Activated CD8-positive, alpha-beta memory T cell treated with anti-CD3 and anti-CD28 coated beads for 1 hour (primary cell): ENCODE measurements at places on chromosomes 3 and 15.

GRCh38 chr15:89912145-89912673 lies 543 bp downstream of the ARPIN start:
- no peak for DNase-seq

GRCh38 chr15:44101944-44102343 lies 93.1 kb downstream of the FRMD5 start:
- no peak for DNase-seq

- no peak for DNase-seq
Measured at GRCh38 chr15:29571792-29572431, 250.4 kb downstream of the TJP1 start.

GRCh38 chr3:54476891-54477290 lies 354.5 kb downstream of the CACNA2D3 start:
- no peak for DNase-seq

- no peak for DNase-seq
Measured at GRCh38 chr15:64600794-64601193, 140.4 kb downstream of the ZNF609 start.

DNA sequence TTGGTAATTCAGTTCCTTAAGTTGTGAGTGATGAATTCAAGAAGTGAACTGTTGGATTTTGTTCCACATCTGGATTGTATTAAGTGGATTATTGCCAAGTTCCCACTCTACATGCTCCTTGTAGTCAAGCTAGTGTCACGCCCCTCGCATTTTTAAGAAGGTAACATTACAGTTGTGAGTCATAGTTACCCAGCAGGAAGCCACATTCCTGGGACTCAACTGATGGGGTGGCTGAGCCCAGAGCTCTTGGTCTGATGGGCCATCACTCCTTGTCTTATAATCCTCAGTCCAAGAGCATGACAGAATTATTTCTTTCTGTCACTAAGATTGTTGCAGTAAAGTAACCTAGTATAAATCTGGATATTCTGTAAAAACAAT lies 102.7 kb downstream of the PTPRG start:
- no peak for DNase-seq

GRCh38 chr3:143063018-143063417 lies 56.6 kb upstream of the CHST2 start:
- no peak for DNase-seq

DNA sequence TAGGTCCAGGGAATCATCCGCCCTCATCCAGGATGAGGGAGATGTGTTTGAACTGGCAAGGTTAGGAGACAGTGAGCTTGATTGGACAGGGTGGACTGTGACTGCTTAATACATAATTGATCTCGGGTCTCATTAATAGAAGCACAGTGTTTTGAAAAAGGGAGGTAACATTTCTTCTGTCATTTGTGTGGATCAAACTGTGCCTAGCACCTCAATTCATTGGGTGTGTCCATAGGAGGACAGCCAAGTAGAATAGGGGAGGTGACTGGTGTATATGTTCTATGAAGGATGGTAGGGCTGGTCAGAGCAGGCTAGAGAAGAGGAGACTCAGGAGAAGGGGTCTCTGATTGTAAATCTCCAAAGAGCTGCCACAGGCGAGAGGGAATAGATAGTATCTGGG lies 2.8 kb upstream of the INSYN1 start:
- no peak for DNase-seq

DNA sequence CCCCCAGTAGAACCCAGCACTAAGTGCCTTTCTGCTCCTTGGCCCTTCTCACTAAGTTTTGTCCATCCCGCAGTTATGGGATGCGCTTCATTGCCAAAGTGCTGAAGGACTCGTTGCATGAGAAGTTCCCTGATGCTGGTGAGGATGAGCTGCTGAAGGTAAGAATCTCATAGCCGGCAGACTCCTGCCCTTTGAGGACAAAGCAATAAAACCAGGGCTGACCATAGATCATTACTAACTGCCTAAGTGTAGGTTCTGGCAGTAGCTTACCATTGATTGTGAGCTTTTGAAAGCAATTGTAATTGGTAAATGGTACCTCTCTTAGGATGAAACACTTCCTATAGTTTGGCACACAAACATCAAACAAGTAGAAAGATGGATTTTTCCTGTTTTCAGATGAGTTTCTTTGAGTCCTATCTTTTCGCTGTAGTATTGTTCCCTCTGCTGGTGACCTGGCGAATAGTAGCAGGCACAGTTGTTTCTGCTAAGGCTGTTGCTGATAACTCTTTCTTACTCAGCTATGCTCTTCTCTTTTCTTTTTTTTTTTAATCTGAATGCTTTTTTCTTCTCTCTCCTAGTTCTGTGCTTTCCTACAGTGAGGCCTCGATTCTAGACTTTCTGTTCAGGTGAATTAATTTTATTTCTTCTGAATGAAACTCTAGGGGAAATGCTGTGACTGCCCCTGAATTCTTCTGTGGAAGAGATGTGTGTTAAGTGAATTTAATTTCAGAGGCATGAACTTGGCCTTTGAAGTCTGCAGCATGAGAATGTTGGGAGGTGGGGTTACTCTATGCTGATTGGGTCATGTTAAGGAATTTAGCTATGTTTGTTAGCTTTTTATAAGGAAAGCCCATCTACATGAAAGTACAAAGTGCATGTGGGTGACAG lies 47.4 kb upstream of the CRTC3 start:
- DNase-seq, result peak; percentile 23
